Metanephros (tissue), 2 donors: ENCODE measurements at places on chromosomes 2 and 18. TPM values are rescaled to one million over a fixed set of nuclear protein-coding genes. Genes with fewer than 3 reads are reported as not detected.

Gene SKOR2
- not detected for total RNA-seq

Gene IL36A
- not detected for total RNA-seq

Gene SLC39A10
- total RNA-seq, result 46.1 TPM

Gene MEP1B
- not detected for total RNA-seq

Gene COL3A1
- 1,756 TPM for total RNA-seq

Gene ASB3
- 42.6 TPM for total RNA-seq

Gene NYAP2
- total RNA-seq, result 0.12 TPM

Gene GPR39
- 4.3 TPM for total RNA-seq

Gene DCTN1
- 111 TPM for total RNA-seq

Gene ARHGAP28
- total RNA-seq, result 56.5 TPM

Gene FBLN7
- total RNA-seq, result 12.6 TPM

Gene SULT1C4
- total RNA-seq, result 55.4 TPM

Gene RFTN2
- total RNA-seq, result 12.9 TPM

Gene PTPRN
- total RNA-seq, result 0.88 TPM

Gene BARD1
- total RNA-seq, result 41.9 TPM

Gene SCLY
- 20.1 TPM for total RNA-seq

Gene PTPRM
- 110 TPM for total RNA-seq

Gene G6PC2
- 0.23 TPM for total RNA-seq

Gene IGFBP5
- 522 TPM for total RNA-seq

Gene E2F6
- total RNA-seq, result 16.3 TPM

Gene DNAH7
- 10.6 TPM for total RNA-seq

Gene TFCP2L1
- 68.4 TPM for total RNA-seq

Gene ZEB2
- 240 TPM for total RNA-seq

Gene LYG1
- total RNA-seq, result 1.1 TPM

Gene SERPINB7
- 0.29 TPM for total RNA-seq

Gene FAM237A
- total RNA-seq, result not detected

Gene MEIS1
- 201 TPM for total RNA-seq

Gene IWS1
- 33.2 TPM for total RNA-seq

Gene SCYGR4
- not detected for total RNA-seq

Gene MAPRE2
- 18.3 TPM for total RNA-seq
